ENCODE measurements at places on chromosomes 1 and 21.

DNA sequence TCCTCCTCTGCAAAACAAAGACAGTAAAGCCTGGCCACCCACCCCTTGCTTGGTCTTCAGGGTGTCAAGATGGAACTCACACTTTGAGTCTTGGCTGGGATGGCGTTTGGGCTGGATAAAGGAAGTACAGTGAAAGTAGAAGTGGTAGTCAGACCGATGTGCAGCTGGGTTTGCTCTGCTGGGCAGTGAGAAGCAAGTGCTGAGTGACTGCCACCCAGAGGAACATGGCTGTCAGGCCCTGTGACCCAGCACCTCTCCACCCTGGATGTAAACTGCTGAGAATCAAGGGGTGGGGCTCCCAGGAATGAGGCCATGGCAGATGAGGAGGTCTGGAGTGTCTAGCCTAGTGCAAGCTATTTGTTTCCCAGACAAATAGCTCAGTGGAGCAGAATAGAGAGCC, 51.2 kb downstream of the POFUT2 start:
- DNase-seq = no peak

GRCh38 chr1:27517907-27518718, 28.1 kb upstream of the WASF2 start:
- DNase-seq = no peak

DNA sequence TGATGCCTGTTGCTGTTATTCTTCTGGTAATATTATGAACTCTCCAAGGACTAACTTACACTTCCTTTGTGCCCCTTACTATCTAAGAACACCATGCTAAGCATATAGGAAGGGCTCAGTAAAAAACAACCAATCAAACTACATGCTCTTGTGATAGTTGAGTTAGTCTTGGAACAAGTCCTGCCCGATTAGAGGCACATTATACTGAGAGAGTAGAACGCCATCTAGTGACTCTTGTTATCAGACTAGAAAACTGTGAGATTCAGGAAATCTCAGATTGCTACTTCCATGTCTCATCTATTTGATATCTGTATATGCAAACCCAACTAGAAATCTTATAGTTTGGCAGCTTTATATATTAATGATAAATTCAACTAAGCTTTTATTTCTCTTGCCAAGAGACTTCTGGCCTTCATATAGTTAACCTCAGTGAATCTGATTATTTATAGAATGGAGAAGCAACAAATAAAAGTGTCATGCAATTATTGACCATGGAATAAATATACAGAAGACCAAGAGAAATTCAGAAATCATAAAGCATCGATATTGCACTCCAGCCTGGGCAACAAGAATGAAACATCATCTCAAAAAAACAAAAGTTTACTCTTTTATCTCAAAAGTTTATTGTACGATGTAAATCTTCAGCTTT, 7.8 kb upstream of the SRRM1 start:
- no peak for DNase-seq

GRCh38 chr1:247111700-247112478, 7.7 kb upstream of the ZNF669 start:
- DNase-seq = no peak

DNA sequence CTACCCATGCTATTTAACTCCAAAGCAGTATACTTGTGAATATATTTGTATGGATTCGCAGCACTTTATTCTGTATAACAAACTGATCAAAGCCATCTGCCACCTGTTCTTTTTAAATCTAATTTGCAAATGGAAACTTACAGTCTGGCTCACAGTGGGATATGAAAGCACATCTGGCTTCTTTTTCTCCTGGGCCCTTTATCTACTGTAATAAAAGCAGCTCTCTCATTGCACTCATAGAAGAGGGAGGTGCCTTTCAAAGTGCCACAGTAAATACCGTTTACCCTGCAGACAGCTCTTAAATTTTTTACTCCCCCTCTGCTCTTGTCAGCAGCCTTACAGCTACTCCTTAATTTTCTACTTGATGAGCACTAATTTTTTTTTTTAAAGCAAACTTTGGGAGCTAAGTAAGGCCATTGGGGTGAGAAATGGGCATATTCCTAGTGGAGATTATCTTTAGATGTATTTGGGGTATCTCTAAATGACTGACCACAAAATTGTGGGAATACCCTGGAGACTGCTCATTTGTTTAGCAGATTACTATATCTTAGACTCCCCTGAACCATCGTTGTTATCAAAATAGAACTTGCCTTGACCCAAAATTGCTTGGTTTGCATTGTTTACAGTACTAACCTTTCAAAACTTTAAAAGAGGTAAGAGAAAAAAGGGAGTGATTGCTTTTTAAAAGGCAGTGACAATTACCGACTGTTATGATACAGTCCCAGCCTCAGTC, 110.1 kb downstream of the VPS13D start:
- no peak for DNase-seq

DNA sequence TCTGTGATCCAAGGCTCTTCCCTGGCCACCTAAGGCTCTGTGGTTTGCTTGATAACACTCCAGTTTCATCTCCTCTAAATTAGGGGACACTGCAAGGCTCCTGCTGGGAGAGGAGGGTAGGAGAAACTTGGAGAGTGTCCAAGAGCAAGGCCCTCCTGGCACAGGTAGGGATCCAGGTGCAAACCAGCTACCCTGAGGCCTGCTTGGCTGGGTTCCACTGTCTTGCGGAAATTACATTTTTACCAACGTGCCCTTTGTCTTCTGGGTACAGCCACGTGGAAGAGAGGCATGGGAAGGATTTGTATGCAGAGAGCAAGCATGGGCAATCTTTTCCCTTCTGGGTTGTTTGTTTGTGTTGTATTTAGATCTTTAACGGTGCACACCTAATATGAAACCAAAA, 132.5 kb downstream of the PRDM2 start:
- DNase-seq = no peak

DNA sequence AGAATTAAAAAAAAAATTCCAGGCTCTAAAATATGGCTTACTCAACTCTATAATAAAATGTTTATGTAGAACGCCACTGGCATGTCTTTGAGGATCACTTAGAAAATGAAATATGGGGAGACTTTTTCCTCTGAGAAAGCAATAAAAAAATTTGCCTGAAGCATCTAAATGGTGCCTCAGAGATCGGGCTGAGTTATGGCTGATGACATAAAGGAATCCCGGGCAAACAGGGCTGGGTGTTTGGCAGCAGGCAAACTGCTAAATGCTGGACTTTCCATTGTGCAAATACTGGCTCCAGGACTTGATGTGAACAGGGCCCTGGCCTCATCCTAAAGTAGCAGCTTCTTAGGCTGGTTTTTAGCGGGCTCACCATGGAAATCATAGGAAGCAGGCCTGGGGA, 44.5 kb upstream of the C1orf87 start:
- DNase-seq = no peak

DNA sequence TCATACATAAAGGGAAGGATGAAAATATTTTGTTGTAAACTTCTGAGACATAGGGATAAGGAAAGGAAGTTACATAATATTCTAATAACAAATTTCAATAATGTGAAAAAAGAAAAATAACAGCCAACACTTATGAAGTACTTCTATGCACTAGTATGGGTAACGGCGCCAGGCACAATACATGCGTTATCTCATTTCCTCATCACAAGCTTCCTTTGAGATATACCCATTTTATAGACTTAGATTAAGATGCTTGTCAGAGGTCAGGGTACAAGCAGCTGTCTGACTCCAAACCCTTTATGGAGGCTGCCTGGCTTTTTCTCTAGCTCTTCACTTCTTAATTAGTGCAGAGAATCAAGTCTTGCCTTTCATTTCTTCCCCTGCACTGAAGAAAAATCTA, 41.3 kb downstream of the TCP10L start:
- DNase-seq = no peak

- DNase-seq = no peak
Observed at GRCh38 chr21:38995071-38995669, 188.1 kb downstream of the PSMG1 start.

GRCh38 chr1:218473522-218473921, 128.4 kb downstream of the TGFB2 start:
- no peak for DNase-seq

- no peak for DNase-seq
Observed at GRCh38 chr1:70465911-70466310, 54.8 kb downstream of the CTH start.

DNA sequence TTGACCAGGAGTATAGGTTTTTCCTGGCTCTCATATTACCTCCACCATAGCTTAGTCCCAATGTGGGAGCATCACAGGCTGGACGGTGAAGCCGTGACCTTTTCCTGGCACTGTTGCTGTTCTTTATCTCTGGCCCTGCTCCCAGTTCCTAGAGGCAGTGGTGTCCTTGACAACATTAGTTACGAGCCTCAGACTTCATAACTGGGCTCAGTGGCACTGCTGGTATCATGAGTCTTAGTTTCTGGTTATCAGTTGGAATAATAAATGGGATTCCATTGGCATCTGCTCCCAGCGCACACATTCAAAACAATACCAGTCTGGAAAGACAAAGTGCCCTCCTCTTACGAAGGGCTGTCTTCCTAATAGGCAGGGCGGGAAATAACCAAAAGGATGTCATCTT, 8.0 kb downstream of the RNPEP start:
- DNase-seq = no peak

DNA sequence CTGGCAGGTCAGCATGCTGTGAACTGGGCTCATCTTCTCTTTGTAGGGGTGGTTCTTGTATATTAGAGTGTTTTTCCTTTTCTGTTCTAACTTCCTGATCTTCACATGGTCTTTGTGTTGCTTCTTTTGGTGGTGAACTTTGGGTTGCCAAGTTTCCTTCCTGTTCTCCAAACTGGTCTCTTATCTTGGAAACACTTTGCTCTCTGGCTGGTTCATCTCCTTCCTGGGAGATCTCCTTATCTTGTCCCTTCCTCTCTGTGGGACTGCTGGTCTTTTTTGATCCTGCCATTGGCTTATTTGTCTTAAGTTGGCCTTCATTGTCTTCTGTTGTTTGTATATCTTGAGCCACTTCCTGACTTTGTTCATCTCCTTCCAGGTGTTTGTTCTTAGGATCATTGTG, 2.1 kb downstream of the TCHHL1 start:
- no peak for DNase-seq

DNA sequence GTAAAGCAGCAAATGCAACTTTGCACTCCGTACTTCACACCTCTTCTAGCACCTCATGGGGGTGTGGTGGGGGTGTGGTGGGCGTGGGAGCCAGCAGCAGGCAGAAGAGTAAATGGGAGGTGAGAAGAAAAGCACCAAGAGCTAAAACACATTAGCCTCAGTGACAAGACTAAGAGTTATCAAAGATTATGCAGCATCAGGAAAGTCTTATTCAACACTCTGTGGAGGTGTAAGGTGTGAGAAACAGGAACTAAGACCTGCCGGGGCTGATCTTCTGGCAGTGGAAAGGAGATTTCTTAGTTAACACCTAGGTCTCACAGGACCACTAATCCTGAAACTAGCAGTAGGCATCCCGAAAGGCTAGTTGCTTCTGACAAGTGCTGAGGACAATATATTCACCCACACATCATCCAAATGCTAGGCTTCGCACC, 9.9 kb downstream of the TGFBR3 start:
- no peak for DNase-seq

DNA sequence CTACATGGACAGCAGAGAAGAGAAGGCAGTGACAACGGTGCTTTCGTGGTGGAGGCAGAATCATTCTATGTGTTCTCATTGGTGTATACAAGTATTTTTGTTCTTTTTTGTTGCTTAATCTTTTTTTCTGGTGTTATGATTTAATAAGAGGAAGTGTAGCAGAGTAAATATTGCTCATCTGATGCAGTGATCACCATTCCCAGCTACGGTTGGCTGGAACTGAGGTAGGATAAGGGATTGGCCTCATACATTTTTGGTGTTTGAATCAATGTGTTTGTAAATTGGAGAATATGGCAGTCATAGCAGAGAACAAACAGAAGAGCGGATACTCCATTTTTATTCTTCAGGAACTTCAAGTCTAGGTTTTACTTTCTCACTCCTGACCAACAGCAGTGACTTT, 76.6 kb downstream of the UBE2U start:
- no peak for DNase-seq

GRCh38 chr1:19654386-19654785, 10.3 kb downstream of the NBL1 start:
- no peak for DNase-seq

GRCh38 chr1:111157431-111157830, 17.4 kb downstream of the CEPT1 start:
- no peak for DNase-seq

DNA sequence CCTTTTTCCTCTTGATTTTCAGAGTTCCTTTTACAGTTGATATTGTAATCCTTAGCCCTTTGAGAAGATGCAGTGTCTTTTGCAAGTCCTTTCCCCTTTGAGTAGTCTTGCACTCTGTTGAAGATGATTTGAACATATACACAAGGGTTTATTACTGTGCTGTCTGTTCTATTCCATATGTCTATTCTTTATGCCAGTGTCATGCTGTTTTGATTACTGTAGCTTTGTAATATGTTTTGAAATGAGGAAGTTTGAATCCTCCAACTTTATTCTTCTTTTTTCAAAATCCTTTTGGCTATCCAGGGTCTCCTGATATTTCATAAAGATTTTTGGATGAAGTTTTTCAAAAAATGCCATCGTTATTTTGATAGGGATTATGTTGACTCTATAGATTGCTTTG, 101.0 kb downstream of the POFUT2 start:
- DNase-seq = no peak

DNA sequence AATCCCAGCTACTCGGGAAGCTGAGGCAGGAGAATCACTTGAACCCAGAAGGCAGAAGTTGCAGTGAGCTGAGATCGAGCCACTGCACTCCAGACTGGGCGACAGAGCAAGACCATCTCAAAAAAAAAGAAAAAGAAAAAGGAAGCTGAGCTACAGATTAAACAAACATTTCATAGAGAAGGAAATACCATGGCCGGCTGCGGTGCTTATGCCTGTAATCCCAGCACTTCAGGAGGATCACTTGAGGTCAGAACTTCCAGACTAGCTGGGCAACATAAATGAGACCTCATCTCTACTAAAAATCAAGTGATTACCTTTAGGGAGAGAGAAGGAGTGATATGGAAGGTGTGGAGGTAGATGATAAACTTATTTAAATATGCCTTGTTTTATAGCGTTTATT, 14.0 kb upstream of the CFAP126 start:
- no peak for DNase-seq

GRCh38 chr1:14666373-14666772, 67.9 kb downstream of the KAZN start:
- no peak for DNase-seq

- no peak for DNase-seq
Observed at GRCh38 chr1:212254853-212255363, 30.3 kb upstream of the PPP2R5A start.

DNA sequence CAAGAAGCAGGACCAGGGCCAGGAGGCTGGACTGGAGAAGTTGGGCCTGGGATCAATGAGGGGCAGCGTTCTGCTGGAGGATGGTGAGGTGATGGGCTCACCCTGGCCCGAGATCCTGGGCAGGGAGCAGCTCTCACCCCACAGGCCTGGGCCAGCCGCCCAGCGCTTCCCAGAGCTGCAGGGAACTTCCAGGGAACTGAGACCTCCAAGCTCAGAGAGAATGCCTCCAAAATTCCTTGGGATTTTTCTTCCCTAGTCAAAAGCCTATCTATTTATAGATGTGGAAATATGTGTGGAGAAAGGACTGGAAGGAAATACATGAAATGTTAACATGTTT, 121.2 kb downstream of the SPSB1 start:
- no peak for DNase-seq

DNA sequence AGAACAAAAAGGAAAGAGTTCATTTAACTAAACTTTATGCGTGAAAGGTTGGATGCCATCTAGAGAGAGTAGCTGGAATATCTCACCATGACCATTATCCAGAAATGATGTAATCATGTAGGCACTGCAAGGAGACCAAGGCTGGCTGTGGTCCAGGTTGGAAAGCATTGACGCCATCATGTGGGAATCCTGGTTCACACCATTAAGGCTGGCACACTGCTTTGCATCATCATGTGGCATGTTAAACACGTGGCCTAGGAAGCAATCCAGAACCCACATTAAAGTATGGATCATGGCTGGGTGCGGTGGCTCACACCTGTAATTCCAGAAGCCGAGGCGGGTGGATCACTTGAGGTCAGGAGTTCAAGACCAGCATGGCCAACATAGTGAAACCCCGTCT, 4.3 kb downstream of the ADAMTS1 start:
- DNase-seq = no peak
